ENCODE measurements at places on chromosomes 5 and 9.

DNA sequence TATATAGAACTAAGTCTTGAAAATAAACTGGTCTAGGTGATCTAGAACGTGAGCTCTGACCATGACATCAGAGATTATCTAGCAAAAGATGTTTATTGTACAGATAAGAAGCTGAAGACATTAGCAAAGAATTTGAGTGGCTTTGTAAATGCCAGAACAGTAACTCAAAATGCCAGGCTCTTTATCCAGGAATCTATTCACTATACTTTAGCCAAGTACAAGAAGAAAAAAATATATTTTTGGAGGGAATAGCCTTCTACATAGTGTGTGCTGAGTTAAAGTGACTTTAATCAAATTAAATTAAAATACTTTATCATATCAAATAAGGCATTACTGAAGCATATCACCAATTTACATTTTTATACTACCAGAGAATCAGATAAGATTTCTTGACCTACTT is 132.6 kb upstream of the ITGA1 start:
- no peak for DNase-seq

- DNase-seq: no peak
These were observed 575.2 kb upstream of the WWC1 start for GRCh38 chr5:167716126-167716775.

DNA sequence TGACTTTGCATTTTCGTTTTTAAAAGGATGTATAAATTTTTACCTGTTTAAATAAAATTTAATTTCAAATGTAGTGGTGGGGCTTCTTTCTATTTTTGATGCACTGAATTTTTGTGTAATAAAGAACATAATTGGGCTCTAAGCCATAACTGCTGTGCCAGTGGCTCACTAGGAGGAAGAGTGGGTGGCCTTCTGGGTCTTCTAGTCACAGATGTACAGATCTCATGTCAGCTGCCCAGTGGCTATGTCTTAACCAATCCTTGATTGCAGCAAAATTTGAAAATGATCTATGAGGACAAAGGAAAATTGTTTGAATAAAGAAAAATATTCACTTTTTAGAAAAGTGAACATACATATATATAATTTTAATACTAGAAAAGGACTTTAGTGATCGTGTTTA is 5.4 kb downstream of the CTSL start:
- peak; percentile 54 for DNase-seq

DNA sequence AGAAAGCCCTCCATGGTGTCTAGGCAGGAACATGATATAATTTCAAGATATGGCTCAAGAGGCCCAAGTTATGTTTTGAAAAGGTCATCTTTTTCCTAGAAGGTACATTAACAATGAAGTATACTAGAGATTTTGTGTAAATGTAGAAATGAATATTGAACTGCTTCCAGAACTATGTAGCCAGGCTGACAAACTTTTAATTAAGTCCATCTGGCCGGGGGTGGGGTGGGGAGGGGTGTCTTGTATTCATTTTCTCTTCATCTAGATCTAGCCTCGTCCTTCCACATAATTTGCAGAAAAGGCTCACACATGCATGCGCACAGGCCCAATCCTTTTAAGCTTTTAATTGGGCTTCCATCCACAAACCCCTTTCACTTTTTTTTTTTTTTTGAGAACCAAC is 323.3 kb downstream of the ARL15 start:
- DNase-seq: no peak
